ENCODE measurements at places on chromosomes 7 and 10.
A peak's percentile ranks its signal among the peaks of the same experiment; 100 is the strongest.

- DNase-seq, result no peak
- H3K4me3 ChIP-seq, result no peak overlapping the region
- H3K36me3 ChIP-seq, result no peaks in the 10 kb centered on the region
- H3K4me1 ChIP-seq, result no peaks in the 10 kb centered on the region
- no peak overlapping the region for H3K27ac ChIP-seq
Measured at GRCh38 chr7:41237956-41238355, 464.9 kb downstream of the INHBA start.

DNA sequence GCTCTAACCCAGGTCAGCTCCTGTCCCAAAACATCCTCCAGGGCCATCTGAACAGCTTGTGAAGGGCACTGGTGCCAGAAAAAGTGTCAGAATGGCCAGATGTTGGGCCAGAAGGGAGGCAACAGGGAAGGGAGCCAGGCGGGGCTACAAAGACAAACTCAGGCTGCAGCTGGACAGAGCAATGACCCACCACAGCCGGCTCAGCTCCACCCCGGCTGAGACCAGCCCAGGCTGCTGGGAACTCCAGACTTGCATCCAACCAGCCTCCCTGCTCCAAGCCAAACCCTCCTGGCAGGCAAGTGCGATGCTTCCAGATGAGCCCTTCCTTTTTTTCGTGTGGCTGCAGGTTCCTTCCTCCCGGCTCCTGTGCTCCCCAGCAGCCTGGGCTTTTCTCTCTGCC, 466.9 kb downstream of the PTPRN2 start:
- no peak overlapping the region for H3K27ac ChIP-seq
- H3K36me3 ChIP-seq, result no peaks in the 10 kb centered on the region
- no peak overlapping the region for H3K4me3 ChIP-seq
- peaks cover 8% of the 10 kb centered on the region for H3K27me3 ChIP-seq
- no peak for DNase-seq

DNA sequence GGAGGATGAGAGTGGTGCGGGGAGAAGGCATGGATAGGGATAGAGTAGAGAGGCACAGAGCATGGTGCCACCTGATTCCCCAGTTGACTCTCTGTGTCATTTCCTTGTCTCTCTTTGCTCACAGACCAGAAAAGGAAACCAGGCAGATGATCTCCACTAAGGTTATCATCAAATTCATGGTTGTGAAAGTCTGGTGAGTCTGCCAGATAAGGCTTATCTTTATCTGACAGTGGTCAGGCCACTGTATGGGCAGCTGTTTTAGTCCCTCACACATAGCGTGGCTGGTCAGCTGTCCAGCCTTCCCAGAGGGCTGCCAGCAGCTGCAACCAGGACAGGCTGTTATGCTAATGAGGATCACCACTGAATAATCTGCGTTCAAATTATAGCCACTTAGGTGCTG, 99.0 kb downstream of the ADRA2A start:
- DNase-seq, result no peak
- peaks cover 3% of the 10 kb centered on the region for H3K4me1 ChIP-seq
- no peak overlapping the region for H3K4me3 ChIP-seq
- H3K27ac ChIP-seq, result no peak overlapping the region
- H3K36me3 ChIP-seq, result no peaks in the 10 kb centered on the region

- no peak overlapping the region for H3K4me3 ChIP-seq
- DNase-seq, result peak; percentile 45
- no peaks in the 10 kb centered on the region for H3K36me3 ChIP-seq
- no peak overlapping the region for H3K27ac ChIP-seq
Measured at GRCh38 chr10:30591249-30591670, 38.3 kb downstream of the LYZL2 start.

DNA sequence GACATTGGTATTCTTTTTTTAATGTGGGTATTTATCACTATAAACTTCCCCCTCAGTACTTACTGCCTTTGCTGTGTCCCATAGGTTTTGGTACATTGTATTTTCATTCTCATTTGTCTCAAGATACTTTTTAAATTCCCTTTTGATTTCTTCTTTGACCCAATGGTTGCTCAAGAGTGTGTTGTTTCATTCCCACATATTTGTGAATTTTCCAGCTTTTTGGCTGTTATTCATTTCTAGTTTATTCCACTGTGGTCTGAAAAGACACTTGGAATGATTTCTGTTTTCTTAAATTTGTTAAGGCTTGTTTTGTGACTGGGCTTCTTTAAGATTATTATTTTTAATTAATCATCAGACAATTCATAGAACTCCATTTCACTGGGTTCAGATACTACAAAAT, 105.0 kb downstream of the EPC1 start:
- no peak overlapping the region for H3K4me3 ChIP-seq
- no peak overlapping the region for H3K27ac ChIP-seq
- no peak for DNase-seq
- no peaks in the 10 kb centered on the region for H3K36me3 ChIP-seq

GRCh38 chr7:44177570-44178131, 11.6 kb downstream of the GCK start:
- H3K27ac ChIP-seq, result no peak overlapping the region
- DNase-seq, result no peak
- no peak overlapping the region for H3K4me3 ChIP-seq
- peaks cover 10% of the 10 kb centered on the region for H3K27me3 ChIP-seq
- no peaks in the 10 kb centered on the region for H3K4me1 ChIP-seq
- no peaks in the 10 kb centered on the region for H3K36me3 ChIP-seq

DNA sequence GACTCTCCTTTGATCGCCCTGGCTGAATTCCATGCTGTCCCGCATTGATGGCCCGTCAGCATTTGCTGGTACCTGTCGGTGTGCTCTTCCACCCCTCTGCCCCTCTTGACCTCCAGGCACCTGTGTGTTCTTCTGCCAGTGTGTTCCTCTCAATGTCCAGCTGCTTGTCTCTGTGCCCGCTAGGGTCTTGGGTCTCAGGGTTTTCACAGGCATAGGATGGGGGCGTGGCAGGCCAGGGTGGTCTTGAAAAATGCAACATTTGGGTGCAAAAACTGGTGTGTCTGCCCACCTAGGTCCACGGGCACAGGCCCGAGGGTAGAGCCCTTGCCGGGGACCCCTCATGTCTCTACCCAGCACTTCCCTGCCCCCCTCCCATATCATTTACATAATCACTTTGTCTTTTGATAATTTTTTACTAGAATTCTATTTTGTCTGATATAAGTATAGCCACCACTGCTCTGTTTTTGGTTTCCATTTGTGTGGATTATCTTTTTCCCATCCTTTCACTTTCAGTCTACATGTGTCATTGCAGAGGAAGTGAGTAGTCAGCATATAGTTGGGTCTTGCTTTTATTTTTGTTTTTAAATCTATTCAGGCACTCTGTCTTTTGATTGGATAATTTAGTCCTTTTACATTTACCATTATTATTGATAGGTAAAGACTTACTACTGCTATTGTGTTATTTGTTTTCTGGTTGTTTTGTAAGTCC, 46.6 kb upstream of the ADRA2A start:
- H3K27ac ChIP-seq, result no peak overlapping the region
- peaks cover 8% of the 10 kb centered on the region for H3K4me1 ChIP-seq
- DNase-seq, result no peak
- H3K27me3 ChIP-seq, result no peaks in the 10 kb centered on the region
- peaks cover 46% of the 10 kb centered on the region for H3K36me3 ChIP-seq

- no peak overlapping the region for H3K27ac ChIP-seq
- H3K4me3 ChIP-seq, result no peak overlapping the region
- H3K27me3 ChIP-seq, result no peaks in the 10 kb centered on the region
- no peaks in the 10 kb centered on the region for H3K4me1 ChIP-seq
- no peak for DNase-seq
Measured at GRCh38 chr10:18737841-18738240, 78.6 kb downstream of the ARL5B start.

DNA sequence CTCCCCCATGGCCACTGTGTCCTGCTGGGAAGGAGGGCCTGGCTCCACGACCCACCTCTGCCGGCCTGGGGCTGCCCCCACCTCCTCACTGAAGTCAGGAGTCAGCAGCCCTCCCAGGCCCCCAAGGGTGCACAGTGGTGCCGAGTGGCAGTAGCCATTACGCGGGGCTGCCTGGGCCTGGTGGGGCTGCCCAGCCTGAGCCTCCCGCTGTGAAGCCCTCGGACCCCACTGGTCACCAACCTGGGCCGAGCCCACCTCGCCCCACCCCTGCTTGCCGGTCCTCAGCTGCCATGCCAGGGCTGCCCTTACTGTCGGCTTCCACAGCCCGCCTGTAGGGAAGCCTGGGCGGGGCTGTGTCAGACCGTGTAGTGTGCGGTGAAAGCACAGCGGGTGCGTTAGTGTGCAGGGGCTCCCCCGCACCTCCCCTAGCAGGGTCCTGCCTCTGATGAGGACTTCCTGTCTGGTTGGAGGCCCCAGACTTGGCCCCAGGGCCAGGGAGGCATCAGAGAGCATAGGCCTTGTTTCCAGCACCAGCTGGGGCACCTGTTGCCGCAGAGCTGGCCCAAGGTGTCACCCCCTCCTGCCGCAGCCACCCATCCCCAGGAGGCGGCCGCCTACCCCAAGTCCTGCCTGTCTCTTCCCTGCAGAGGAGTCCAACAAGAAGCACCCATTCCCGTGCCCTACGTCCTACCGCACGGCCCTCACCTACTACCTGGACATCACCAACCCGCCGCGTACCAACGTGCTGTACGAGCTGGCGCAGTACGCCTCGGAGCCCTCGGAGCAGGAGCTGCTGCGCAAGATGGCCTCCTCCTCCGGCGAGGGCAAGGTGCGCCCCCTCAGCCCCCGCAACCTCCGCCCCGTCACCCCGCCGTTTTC, 10.0 kb downstream of the TMEM120A start:
- DNase-seq, result no peak
- H3K27ac ChIP-seq, result no peak overlapping the region
- no peaks in the 10 kb centered on the region for H3K27me3 ChIP-seq
- no peak overlapping the region for H3K4me3 ChIP-seq

DNA sequence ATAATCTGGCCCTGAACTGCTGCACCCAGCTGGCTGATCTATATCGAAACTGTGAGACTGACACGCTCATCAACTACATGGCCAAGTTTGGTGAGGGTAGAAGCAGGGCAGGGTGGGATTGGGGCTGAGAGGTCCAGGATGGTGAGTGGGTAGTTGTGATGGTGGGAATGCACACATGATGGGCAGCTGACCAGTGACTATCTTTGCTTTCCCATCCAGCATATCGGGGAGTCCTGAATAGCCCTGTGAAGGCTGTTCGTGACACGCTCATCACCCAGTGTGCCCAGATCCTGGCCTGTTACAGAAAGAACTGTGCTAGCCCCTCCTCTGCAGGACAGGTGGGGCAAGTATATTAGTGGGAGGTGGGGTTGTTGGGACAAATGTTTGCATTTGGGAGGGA, 12.5 kb upstream of the CHCHD1 start:
- no peaks in the 10 kb centered on the region for H3K27me3 ChIP-seq
- no peak for DNase-seq
- peak overlapping the region; percentile 78 for H3K27ac ChIP-seq
- H3K4me1 ChIP-seq, result peaks cover 39% of the 10 kb centered on the region
- H3K4me3 ChIP-seq, result no peak overlapping the region
- peaks cover 96% of the 10 kb centered on the region for H3K36me3 ChIP-seq

DNA sequence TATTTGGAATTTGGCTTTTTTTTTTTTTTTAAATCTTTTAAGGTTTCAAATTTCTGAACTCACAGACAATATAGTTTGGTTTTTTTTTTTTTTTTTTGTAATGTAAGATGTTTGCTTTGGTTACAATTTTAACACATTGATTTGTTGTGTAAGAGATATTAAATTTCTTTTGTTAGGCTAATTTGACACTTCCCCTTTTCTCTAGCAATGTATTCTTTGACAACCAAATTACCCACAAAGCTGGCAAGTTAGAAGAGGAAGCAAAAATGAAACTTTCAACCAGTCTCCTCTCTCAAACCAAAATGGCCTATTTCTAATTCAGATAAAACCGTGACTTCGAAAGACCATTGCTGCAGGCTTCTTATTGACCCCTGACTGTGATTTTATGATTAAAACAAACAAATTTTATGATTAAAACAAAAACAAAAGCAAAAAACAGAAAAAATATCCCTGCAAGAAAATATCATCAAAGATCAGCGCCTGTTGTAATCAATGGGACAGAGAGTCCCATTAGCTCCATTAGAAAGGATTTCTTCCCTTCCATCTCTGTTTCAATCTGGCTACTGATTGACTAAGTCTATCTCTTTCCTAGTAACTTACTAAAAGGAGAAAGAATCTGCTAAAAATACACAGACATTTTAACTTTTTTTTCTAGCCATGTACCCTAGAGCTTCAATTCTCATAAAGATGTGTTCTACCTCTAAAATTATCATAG, 489.2 kb downstream of the MDFIC start:
- no peak overlapping the region for H3K4me3 ChIP-seq
- H3K4me1 ChIP-seq, result peaks cover 8% of the 10 kb centered on the region
- no peak overlapping the region for H3K27ac ChIP-seq
- DNase-seq, result no peak
- H3K27me3 ChIP-seq, result peaks cover 3% of the 10 kb centered on the region
- no peaks in the 10 kb centered on the region for H3K36me3 ChIP-seq

DNA sequence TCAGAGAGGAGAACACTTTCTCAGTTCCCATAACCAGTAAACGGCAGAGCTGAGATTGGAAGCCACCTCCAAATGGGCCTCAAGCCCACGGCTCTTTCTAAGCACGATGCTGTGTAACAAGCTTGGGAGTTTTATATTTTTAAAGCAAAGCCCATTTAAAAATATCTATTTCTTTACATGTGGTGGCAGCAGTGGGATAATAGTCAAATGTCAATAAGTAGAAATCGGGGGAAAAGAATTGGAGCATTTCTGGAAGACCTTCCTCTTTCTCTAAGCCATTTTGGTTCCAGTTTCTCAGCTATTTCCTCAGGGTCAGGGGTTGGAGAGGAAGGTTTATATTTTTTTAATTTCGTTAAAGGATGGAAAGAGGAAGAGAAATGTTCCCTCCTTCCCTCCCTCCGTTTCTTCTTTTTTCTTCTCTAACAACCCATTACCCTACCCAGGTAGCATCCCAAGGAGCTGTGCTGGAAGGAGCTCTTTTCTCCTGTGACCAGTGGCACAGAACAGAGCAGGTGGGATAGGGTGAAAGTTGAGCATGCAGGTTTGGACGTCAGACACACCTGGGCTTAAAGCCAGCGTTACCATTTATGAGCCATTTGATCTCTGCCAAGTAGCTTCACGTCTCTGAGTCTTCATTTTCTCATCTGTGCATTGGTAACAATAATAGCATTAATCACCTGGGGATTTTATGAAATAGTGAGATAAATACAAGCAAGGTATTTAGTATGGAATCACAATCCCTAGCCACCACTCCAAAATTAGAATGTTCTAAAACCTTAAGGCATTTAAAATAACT, 515.7 kb downstream of the RPS24 start:
- no peak overlapping the region for H3K4me3 ChIP-seq
- peaks cover 24% of the 10 kb centered on the region for H3K27me3 ChIP-seq
- no peak for DNase-seq
- peaks cover 3% of the 10 kb centered on the region for H3K4me1 ChIP-seq
- no peaks in the 10 kb centered on the region for H3K36me3 ChIP-seq
- no peak overlapping the region for H3K27ac ChIP-seq

GRCh38 chr10:117222976-117223692, 17.8 kb upstream of the SLC18A2 start:
- no peak overlapping the region for H3K27ac ChIP-seq
- H3K27me3 ChIP-seq, result peaks cover 26% of the 10 kb centered on the region
- no peaks in the 10 kb centered on the region for H3K4me1 ChIP-seq
- no peak overlapping the region for H3K4me3 ChIP-seq
- H3K36me3 ChIP-seq, result no peaks in the 10 kb centered on the region

GRCh38 chr7:6271060-6271658, 1.3 kb downstream of the CYTH3 start:
- H3K27me3 ChIP-seq, result peaks cover 26% of the 10 kb centered on the region
- peak; percentile 51 for DNase-seq
- H3K27ac ChIP-seq, result peak overlapping the region; percentile 53
- H3K36me3 ChIP-seq, result peaks cover 3% of the 10 kb centered on the region
- peaks cover 18% of the 10 kb centered on the region for H3K4me1 ChIP-seq
